ENCODE measurements at places on chromosomes 1 and 21. TPM values are rescaled to one million over a fixed set of nuclear protein-coding genes. Genes with fewer than 3 reads are reported as not detected.

- no peak for DNase-seq
Observed at GRCh38 chr1:242477944-242478343, 46.6 kb downstream of the PLD5 start.

- no peak for DNase-seq
Observed at GRCh38 chr1:210061992-210062391, 124.0 kb downstream of the SYT14 start.

DNA sequence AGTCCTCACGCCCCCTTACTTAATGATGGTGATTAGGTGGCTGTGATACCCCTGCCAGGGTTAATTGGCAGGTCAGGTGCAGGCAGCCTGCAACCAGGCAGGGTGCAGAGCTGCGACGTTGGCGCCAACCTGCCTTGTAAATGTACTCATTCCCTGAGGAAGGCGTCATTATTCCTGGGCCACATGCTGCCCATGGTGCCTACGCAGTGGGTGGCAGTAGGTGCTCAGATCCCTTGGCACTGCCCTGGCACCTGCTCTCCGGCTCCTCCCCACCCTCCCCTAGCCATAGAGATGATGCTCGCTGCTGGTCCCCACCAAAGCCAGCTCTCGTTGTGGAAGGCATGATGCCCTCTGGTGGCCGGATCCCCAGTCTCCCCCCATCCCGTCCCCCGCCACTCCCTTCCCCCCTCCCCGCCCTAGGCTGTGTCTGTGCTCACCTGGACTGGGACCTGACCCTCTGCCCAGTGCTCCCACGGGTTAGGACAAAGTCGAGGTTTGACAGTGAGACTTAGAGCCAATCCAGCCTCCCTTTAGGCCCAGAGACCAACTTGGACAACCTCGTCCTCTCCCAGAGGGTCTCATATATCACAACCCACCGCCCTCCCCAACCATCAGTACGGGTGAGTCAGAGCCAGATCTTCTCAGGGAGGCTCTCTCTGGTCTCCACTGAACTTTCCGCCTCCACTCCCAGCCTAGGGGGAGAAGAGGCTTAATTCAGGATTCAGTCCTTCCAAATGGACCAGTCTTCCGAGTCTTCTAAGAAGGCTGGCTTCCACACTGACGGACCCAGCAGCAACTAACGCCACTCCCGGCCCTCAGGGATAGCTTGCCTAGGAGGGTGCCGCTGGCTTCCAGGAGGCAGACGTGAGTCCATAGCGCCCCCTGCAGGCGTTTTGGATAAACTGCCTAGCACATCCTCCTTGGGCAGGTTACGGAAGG lies 5.7 kb downstream of the KRTCAP2 start:
- DNase-seq = peak; percentile 92

DNA sequence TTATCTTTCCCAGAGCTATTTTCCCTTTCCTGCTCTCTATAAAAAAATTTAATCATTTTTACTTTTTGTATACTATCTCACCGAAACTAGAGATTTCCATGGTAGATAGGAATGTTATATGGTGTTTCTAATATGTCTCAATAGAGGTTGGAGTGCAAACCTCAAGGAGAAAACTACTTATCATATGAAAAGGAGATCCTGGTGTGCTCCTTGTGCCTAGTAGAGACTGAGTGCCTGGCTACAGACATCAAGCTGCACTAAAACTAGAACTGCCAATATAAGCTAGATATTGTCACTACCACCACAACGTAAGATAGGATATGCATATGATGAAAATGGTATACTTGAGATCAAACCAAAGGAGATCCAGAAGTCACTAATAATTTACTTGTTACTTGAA lies 67.0 kb downstream of the RGS18 start:
- DNase-seq = no peak

DNA sequence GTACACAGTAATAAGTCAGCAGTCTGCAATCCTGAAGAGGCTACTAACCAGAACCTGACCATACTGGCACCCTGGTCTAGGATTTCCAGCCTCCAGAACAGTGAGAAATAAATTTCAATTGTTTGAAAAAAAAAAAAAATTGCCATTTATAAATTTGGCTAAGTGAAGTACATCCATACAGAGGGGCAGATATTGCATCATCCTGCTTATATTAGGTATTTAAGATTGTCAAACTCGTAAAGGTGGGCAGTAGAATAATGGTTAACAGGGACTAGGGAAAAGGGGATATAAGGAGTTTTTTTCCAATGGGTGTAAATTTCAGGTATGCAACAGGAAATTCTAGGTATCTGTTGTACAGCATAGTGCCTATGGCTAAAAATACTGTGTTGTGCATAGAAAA lies 1250.9 kb downstream of the BRINP3 start:
- no peak for DNase-seq

DNA sequence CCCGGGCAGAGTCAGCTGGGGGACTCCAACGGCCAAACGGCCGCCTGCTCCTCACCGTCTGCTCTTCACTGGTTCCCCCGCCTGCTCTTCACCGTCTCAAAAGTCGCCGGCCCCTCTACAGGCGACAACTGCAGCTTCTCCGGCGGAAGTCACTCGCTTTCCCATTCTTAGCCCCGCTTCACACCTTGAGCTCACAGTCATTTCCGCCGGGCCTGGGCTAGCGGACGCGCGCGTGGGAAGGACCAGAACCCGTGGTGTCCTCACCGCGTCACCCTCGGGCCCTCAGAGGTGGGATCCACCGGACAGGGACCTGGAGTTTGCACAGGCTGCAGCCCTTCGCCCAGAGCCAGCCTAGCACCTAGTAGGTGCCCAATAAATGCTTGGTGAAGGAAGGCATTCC lies 27.9 kb upstream of the HJV start:
- DNase-seq = no peak

GRCh38 chr1:198491028-198491427 lies 49.5 kb downstream of the ATP6V1G3 start:
- no peak for DNase-seq

DNA sequence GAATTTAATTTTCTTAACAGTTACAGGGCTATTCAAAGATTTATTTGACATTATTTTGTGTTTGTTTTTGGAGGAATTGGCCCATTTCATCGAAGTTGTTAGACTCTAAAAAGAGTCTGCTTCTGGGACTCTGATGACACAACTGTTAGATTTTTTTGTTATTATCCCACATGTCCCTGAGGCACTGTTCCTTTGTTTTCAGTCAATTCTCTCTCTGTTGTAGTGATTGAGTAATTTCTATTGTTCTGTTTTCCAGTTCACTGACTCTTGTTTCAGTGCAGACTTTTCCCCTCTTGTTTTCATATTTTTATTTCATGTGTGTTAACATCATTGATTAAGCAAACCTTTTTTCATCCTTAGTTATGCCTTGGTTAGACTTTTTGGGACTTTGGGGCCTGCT lies 325.0 kb downstream of the ZNF326 start:
- no peak for DNase-seq

DNA sequence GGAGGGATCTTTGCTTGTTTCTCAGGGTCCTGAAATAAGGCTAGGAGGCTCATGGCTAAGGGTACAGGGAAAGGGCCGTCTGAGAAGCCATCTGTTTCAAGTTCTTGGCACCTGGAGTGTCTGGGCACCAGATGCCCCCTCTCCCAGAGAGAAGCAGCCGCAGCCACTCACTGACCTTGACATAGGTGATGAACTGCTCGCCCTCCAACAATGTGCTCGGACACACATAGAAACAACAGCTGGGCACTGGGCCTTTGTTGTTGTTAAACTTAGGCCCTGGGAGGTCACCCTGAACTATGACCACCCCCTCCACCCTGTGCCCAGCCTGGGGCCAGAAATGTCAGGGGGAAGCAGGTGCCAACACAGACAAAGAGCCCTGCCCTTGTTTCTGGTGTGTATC lies 9.2 kb upstream of the TNNI1 start:
- DNase-seq = no peak

GRCh38 chr1:35726450-35727433 lies 8.1 kb upstream of the C1orf216 start:
- peak; percentile 52 for DNase-seq

- DNase-seq = no peak
Observed at GRCh38 chr1:19682257-19682656, 17.6 kb downstream of the HTR6 start.

DNA sequence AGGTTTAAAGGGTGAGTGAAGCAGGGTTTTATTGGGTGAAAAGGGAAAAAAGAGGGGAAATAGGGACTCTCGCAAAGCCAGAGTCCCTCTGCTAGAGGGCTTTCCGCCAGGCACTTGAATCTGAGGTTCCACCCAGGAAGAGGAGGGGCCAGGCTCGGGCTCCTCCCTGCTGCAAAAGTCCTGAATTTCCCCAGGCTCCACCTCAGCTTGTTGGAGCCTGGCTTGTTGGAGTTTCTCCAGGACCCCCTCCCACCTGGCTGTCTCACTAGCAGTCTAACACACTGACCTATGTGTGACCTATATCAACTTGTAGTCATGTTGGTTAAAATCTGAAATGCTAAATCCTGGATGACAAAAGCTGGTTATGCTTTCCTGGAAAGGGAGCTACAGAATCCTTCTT lies 25.5 kb downstream of the GBP2 start:
- no peak for DNase-seq

GRCh38 chr1:41649396-41650027 lies 165.0 kb upstream of the EDN2 start:
- DNase-seq = no peak

- peak; percentile 85 for DNase-seq
Observed at GRCh38 chr1:111481387-111482221, 7.8 kb downstream of the C1orf162 start.

- DNase-seq = no peak
Observed at GRCh38 chr1:193185901-193186731, at the start of gene B3GALT2. B3GALT2 (minus strand) TSS chr1:193186613; CDS start chr1:193181562, 5,051 bp downstream.

DNA sequence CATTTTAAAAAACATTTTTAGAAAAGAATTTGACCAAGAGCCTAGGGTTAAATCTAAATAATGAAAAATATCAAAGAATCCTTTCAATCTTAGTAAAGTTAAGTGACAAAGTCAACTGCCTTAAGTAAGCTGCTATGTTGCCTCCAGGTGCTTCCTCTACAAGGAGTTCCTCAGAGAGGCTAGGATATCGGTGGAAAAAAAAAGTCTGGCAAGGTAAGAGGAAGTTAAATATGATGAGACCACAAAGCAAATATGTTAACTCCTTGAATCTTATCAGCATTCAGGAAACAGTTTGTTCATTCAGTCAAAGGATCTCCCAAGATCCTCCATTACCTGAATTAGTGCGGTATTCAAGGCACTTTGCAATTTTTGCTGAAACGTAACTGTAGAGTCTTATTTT lies 563.5 kb downstream of the PTPRC start:
- DNase-seq = no peak

DNA sequence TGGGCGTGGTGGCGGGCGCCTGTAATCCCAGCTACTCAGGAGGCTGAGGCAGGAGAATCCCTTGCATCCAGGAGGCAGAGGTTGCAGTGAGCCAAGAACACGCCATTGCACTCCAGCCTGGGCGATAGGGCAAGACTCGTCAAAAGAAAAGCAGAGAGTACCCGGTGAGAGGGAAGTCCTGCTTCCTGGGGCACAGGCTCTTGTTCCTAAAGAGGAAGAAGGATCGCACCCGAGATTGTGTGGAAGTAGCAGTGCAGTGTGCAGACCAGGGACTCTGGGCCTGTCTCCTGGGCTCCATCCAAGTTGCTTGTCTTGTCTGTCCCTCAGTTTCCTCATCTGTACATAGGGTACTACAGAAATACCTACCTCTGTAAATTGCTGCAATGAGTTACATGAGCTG lies 29.6 kb downstream of the NBPF3 start:
- no peak for DNase-seq

- DNase-seq = no peak
Observed at GRCh38 chr1:179871940-179872339, 5.7 kb downstream of the TOR1AIP2 start.

DNA sequence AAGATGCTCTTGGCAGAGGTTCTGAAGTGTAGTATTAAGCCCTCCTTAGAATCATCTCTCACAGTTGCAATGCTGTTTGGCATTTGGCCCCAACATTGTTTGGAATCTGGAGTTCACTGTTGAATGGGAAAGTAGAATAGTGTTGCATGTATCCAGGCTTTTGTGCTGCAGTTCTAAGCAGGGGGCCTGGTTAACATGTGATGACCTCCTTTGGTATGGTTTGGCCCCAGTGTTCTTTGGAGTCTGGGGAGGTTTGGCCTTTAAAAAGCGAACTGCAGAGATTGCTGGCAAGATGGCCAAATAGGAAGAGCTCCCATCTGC lies 61.8 kb upstream of the PLD5 start:
- no peak for DNase-seq

DNA sequence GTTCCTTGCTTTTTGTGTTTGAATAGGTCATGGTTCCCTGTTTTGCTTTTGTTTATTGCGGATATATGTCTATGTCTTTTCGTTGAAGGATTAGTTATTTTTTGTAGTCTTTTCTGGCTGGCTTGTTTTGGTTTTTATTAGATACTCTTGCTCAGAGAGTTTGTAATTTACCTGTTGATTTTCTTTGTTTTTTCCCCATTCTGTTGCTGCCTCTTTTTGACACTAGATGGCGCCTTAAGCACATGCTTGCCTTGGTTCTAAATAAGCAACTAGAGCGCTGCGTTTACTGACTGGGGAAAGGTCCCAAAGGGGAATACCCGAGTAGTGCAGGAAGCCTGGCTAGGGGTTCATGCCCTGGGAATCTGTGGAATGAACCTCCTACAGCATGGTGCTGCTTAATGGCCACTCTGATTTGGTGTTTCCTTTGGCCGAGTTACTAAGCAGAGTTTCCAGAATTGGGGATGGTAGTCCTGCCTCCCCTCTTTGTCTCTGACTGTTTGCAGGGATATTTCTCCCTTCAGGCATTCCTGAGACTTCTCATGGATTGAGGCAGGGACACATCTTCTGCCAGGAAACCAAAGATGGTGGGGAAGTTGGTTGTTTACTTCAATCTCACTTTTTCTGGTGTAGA lies 143.2 kb downstream of the PTPRU start:
- no peak for DNase-seq

DNA sequence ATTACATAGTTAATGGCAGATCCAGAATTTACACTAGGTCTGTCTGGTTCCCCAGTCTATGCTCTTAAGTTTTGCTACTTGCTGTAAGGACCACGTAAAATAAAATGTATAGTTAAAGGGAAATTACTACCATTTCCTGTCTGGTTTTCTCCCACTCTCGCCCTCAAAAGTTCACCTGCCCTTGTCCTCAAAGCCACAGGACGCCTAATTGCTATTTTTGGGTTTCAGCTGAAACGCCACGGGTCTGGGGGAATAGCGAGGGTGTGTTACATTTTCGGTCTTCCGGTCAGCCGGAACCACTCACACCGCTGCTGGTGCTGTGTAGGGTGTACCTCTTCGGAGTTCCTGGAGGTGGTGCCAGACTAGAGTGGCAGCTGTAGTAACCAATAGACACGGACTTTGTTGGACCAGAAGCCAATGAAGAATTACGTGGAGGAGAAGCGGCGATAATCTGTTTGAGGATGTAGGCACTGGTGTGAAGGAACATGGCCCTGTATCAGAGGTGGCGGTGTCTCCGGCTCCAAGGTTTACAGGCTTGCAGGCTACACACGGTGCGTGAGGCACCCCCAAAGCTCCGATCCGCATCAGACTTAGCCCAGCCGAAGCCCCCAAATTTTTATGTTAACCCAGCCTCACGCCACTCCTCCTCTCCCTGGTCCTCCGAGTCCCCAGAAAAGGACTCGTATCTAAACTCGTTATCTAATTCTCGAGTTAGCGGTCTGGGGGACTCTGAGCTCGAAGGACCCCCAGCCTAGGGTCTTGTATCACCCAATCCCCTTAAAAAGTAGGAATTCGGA lies at the start of gene TARS2:
TSS of gene TARS2 (plus strand) at position 454 of the 797 bp plus-strand sequence. CDS start at position 486, 32 bp downstream.
- DNase-seq = peak; percentile 88

Gene DENND2C
- total RNA-seq = 4.2 TPM

Gene C1orf87
- total RNA-seq = not detected

Gene RHOC
- 96.0 TPM for total RNA-seq

Gene SH2D5
- total RNA-seq = not detected

Gene SH2D2A
- 1.0 TPM for total RNA-seq

Gene IVL
- not detected for total RNA-seq

Measured in left ventricle myocardium superior (tissue), 1 donor.